Stimulated activated CD8-positive, alpha-beta memory T cell treated with anti-CD3 and anti-CD28 coated beads, Interleukin-7, amount 100 ng/mL, for 1 hour (primary cell): ENCODE measurements at places on chromosomes 7 and 10.

DNA sequence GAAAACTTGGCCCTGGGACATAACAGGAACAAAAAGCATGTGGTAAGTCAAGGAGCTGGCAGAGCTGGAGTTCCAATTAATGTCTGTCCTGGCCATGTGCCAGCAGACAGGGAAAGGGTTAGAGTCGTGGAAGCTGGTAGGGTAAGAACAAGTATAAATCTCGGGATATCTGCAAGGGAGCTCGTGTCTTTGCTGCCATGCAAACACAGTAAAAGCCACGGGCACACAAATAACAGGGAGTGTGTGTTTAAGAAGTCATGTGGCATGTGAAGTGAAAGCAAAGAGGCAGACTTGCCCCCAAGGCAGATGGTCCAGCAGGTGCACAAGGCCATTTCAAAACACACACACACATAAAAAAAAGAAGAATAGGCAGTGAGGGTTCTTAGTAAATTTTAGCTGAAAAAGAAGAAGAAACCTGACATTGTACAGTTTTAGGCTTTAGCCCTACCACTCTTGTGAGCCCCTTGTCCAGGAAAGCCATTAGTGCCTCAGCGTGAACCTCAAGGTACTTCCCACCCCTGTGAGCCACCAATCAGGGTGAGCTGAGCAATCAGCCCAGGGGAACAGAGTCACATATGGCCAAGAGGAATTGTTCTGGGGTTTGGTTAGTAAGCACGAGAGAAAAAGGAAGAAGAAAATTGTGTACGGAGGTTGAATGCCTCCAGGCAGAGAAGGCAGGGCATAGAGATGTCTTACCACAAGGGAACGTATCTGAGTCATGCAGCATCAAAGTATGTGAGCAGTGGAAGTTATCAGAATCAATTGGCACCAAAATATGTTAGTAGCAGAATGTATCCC, 32.8 kb upstream of the ARHGAP12 start:
- no peak for DNase-seq

GRCh38 chr10:119970107-119970506, 77.6 kb downstream of the SEC23IP start:
- no peak for DNase-seq

DNA sequence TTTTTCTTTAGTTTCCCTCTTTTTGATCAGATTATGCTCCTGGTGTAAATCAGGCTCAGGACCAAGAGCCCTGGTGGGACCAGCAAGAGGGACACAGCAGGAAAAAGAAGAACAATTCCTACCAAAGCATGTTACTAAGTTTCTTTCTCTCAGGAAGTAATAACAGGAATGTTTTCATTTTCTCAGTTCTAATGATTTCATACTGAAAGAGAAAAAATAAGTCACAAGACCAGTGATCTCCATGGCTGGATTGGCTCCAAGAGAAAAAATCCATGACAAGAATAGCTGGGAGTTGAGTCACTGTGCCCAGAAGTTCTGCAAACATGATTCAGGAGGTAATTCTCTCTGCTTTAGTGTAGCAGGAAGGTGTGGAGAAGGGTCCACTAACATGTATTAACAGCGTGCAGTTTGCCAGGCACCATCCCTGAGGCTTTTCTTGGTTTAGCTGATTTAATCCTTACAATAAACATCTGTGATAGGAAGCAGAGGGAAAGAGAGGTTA, 23.8 kb upstream of the IFIT2 start:
- DNase-seq = no peak

DNA sequence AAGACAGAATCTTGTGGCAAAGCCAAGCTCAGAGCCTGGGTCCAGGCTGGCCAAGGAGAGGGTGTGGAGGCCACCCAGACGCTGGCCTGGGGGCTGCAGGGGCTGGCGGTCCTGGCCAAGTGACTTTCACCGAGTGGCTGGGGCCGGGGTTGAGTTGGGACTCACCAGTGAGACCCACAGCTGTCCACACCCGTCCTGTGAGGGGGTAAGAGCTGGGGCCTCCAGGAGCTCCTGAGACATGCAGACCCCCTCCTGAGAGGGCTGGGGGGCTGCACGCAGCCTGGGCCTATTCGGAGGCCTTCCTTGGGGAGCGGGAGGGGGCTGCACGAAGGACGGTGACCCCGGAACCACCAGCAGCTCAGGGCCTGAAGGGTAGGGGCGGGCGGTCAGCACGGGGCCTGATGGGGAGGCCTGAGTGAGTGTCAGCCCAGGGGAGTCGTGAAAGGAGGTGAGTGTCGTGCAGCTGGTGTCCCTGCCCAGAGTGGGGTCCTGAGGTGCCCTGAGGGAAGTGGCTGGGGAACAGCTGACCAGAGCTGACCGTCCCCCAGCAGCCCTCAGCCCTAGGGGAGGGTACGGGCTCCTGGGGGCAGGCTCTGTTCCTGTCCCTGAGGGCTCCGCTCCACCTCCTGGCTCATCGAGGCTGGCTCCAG, 100.9 kb downstream of the FOXL3 start:
- DNase-seq = no peak

- DNase-seq = no peak
Measured at GRCh38 chr10:109939315-109939961, 16.1 kb upstream of the XPNPEP1 start.

GRCh38 chr10:132145521-132146185, 41.1 kb upstream of the DPYSL4 start:
- no peak for DNase-seq

DNA sequence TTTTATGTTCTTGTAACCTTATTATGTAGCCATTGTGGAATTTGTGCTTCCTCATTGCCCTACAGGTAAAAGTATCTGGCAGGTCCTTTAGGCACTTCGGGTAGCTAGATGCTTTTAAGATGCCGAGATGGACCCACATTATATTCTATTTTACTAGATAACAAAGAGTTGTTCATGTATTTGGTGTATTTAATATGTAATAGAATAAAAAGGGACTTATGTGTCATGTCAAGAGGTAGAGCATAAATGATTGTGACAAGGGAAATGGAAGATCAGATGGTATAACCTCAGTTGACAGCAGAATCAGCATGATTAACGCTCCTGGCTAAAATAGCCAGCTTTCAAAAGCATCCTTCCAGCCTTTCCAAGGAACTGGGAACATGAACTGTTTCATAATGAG, 50.6 kb downstream of the NPY start:
- no peak for DNase-seq
